NCI-H510A (cell line): ENCODE measurements at places on chromosomes 1 and 21.

GRCh38 chr1:212920896-212921295, 29.4 kb upstream of the VASH2 start:
- DNase-seq = no peak

DNA sequence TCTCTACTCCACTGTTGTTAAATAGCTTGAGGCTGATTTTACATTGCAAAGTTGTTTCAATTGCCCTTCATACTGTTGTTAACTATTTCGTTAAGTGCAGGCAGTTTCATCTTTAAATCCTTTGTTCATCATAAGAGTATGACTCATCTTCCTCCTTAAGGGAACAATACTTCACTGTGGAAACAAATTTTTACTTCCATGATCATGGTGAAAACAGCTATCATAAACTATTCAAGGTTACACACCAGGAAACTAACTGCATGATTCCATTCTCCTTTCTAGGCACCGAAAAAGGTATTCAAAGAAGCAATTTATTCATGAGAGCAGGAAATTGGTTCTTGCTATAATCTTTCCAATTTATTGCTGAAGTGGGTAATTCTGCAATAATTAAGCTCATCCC, 593.2 kb downstream of the LRRIQ3 start:
- DNase-seq = no peak

DNA sequence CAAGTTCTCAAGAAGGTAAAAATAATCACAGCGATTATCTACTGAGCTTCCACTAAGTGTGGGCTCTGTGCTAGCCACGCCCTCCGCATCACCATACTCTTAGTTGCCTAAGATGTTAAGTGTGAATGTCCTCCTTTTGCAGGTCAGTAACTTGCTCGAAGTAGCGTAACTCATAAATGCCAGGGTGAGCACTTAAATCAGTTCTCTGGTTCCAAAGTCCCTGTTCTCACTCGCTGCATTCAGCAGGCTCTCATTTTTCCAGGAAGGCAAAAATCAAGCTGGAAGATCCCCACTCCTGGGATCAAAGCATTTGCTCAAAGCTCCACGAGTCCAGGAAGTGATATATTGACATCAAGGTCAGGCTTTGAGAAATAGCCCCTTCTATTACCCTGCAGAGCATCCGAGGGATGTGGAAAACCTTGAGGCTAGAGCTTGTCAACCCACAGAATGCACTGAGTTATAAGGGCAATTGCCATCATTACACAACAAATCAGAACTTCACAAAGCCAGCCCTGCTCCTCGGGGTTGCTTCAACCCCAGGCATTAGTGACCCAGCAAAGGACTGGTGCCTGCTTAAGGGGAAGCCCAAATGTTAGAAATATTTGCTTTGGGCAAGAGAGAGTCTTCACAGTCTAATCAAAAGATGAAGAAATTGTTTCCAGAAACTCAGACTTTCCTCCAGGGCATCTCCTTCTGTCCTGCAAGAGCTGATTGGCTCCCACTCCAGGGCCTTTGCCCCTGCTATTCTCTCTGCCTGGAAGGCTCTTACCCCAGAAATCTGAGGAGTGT, 19.5 kb downstream of the SLC30A1 start:
- DNase-seq = no peak

- DNase-seq = no peak
Observed at GRCh38 chr1:221084681-221085080, 205.4 kb downstream of the HLX start.

- no peak for DNase-seq
Observed at GRCh38 chr1:217105437-217105836, 382.2 kb upstream of the ESRRG start.

- DNase-seq = peak; percentile 28
Observed at GRCh38 chr1:183942933-183943693, 94.4 kb downstream of the COLGALT2 start.

DNA sequence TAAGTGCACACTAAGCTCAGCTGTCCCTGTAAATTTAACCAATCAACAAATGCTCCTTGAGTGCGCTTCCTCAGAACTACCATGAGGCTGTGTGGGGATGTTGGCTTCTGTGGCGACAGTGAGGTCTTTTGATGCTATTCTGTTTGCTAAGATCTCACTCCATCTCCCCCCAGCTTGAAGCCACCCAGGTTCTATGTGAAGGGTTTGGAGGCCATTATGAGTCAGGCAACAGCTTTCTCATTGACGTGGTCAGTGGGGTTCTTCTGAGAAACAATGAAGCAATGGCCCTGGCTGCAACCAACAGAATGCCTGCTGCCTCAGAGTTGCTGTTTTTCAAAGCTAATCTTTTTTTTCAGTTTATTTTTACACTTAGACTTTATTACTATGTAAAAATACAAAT, 205.5 kb downstream of the PTBP2 start:
- DNase-seq = no peak

DNA sequence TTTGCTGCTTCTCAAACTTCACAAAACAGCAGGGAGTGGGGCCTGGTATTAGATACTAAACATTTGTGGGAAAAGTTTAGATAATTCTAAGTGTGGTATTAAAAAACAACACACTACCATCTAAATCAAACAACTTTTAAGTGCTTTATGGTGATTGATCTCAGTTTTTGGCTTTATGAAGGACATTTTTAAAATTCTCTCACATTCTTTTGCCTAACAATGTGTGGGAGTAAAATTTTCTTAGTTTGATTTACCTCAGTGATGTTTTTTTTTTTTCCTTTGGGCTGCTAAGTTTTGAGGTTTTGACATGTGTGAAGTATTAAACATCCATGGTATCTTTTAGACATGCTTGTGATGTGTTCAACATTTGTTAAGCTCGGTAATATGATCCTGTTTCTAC, 116.2 kb downstream of the DISP1 start:
- DNase-seq = no peak

DNA sequence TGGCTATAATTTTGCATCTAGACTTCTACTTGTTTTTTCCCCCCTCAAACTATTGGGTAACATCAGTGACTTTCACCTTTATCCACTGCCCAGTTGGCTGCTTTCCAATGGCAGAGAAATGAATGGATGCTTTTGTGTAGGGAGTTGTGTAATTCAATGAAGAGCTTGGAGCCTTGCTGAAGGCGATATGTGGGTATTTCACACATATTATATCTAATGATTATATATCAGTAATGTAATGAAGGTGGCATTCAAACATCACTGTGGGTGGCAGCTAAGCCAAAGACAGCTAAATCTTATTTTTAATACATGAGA, 81.2 kb downstream of the TGFB2 start:
- DNase-seq = no peak

- no peak for DNase-seq
Observed at GRCh38 chr1:221994274-221994698, 252.4 kb upstream of the DUSP10 start.

GRCh38 chr1:94757931-94758330, 62.2 kb upstream of the SLC44A3 start:
- no peak for DNase-seq

- DNase-seq = no peak
Observed at GRCh38 chr1:59183749-59184317, 113.1 kb upstream of the FGGY start.

DNA sequence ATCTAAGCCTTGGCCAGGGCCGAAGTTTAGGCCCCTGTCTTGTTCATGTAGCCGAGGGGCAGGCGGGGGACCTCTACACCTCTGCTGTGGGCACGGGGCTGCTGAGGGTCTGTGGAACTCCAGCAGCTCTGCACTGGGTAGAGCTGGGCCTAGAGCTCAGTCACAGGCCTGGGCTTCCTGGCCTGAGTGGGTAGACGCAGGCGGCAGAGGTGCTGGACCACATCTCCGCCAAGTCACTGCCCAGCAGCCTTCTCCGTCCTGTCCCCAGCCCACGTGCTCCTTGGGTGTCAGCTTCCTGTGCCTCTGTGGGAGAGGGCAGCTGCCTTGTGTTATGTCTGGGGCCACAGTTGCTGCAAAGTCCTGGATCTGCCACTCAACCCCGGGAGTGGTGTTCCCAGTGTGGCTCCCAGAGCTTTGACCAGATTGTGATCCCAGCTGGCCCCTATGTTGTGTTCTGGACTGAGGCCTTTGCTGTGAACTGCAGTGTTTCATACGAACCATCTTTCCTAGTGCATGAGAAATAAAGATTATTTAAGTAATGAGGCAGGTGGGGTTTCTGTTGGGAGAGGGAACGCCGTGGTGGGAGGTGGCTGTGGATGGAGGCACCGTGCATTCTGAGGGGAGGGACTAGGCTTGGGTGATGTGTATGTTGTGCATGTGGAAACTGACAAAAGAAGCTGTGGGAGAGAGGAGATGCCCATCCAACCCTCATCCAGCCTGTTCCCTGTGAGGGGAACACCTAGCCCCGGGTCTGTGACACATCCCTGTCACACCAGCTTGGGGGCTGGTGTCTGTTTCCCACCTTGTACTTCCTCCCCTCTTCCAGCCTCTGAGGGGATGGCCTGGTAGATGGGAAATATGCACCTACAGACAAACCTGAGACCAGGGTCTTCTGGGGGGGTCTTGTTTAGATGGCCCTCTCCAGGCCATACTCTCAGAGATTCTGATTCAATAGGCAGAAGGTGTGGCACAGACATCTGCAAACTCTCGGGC, 12.2 kb downstream of the AMPD2 start:
- DNase-seq = no peak

GRCh38 chr1:68175621-68176398, 56.5 kb downstream of the WLS start:
- DNase-seq = peak; percentile 88

DNA sequence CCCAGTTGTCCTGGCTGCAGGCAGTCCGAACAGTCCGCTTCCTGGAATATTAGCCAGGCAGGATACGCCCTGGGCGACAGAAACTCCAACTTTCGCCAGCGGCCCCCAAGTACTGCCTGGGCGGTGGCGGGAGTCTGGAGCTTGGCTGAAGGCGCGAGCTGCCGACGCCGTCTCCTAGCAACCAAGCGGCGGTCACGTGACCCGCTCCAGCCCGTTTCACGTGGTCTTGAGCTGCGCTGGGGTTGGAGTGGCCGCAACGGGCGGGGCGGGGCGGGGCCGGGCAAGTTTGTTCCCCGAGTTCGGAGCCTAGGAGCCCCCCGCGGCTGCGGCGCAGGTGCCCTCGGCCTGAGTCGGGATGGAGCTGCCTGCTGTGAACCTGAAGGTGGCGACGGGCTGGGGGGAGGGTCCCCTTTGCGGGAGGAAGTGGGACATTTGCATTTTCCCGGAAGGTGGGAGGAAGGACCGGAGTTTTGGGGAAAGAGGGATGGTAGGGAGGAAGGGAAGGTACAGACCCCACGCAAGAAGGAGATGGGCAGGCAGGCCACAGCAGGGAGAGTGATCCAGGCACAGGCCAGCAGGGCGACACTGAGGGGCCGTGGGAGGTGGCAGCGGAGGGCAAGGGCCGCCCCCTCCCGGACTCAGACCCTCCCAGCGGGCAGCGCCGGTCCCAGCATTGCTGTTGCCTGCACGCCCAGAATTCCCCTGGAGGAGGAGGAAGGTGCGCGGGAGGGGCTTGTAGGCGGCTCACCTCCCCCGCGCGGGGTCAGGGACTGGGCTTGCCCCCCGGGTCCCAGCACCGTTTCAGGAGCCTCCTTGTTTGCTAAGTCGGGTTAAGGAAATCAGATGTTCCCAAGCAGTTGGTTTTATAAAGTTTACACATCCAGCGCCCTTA, at the start of gene AGTRAP:
Gene AGTRAP (plus strand): TSS at position 283 of the 892 bp plus-strand sequence. CDS start 73 bp downstream, at position 356.
- DNase-seq = peak; percentile 93

- DNase-seq = no peak
Observed at GRCh38 chr21:46051821-46052675, 45.9 kb upstream of the COL6A2 start.

GRCh38 chr1:244210884-244211558, 159.9 kb downstream of the ZBTB18 start:
- DNase-seq = no peak

DNA sequence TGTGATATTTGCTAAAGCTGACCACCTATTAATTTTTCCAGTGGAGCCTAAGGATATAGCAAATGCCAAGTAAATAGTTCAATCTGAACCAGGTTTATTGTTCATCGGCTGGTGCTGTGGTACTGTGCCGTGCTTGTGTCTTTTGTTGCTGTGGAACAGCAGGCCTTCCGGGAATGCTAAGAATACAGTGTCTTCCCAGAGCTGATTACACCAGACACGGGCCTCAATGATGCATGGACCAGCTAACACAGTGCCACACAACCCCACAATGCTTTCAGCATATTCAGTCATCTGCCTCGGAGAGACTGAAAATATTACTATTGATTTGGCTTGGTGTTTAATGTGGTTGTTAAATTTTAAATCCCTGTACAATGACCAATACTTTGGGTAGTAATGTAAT, 415.4 kb downstream of the PTBP2 start:
- DNase-seq = no peak

DNA sequence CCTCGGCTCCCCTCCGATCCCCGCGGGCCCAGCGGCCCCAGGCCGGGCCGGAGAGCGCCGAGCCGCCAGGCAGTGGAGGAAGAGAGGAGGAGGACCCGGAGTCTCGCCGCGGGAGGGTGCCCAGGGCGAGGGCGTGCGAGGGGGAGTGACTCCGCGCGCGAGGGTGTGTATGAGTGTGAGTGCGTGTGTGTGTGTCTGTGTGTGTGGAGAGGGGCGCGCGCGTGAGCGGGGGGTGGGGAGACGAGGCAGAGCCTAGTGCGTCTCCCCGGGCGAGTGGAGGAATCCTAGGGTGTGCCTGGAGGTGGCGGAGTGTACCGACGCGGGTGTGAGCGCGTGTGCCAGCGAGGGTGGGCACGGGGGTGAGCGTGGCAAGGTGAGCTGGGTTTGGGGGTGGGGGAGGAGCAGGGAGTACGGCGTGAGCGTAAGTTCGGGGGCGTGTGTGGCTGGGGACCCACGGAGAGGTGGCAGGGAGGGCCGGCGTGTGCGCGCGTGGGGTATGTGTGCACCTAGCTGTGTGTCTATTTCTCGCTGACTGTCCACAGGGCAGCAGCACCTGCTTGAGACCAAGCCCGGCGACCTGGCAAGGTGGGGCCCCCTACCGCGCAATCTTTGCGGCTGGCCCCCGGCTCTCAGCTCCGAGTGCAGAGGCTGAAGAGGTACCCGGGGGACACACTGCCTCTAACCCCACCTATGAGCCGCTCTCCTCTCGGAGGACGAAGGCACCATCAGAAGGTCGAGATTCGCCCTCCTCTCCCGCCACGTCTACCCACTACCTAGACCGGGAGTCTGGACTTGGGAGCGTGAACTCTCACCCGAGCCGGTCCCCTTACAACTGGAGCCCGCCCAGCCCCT, 784 bp upstream of the KCND3 start:
- no peak for DNase-seq

- DNase-seq = no peak
Observed at GRCh38 chr1:213041443-213041842, 9.6 kb upstream of the RPS6KC1 start.

DNA sequence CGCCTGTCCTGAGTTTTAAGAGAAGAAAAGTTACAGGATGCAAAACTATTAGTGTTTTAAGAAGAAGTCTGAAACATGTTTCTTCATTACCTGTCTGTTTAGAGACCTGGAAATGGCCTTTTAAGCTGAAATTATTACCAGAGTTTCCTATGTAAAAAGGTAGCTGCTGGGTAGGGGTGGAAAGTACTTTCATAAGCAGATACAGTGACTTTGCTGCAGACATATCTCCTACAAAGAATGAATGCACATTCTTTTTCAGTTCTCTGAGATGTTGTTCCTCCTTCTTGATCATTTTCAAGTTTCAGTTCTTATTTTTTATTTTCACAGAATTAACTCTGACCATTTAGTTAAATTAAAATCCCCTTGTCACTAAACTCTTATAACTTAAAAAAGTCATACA, 1329.6 kb downstream of the KCNT2 start:
- DNase-seq = no peak

- no peak for DNase-seq
Observed at GRCh38 chr1:59340411-59341307, 43.8 kb downstream of the FGGY start.
